GM12878 (cell line): ENCODE measurements at places on chromosomes 6 and 20.

DNA sequence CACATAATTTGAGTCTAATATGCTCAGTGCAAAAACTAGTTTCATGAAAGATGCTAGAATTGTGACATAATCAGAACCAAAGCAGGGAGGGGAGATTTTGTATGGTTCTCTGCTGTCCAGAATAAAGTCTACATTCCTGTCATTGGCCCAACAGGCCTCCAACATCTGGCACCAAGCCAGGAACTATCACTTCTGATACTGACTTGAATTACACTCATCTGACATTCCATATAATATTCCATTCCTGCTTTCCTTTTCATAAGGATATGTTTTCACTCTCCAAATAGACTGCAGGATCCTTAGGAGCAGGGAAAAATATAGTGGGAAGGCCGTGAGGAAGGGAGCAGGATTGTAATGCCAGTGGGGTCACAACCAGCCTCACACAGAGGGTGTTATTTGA lies 84.6 kb upstream of the BTN3A2 start:
- H3K4me1 ChIP-seq = no peaks in the 10 kb centered on the region; the same call in 1 of the 2 replicates
- no peak overlapping the region for H3K27ac ChIP-seq
- no peak for DNase-seq
- no peaks in the 10 kb centered on the region for H3K36me3 ChIP-seq
- H3K27me3 ChIP-seq = no peaks in the 10 kb centered on the region

- H3K4me3 ChIP-seq = no peak overlapping the region
- peaks cover 7% of the 10 kb centered on the region for H3K4me1 ChIP-seq
- no peaks in the 10 kb centered on the region for H3K36me3 ChIP-seq
- H3K27ac ChIP-seq = no peak overlapping the region
- 0 out of 2 replicates have a peak, but pooled peaks cover 2% of the 10 kb centered on the region for H3K27me3 ChIP-seq
Measured at GRCh38 chr6:1525364-1526038, 84.2 kb upstream of the FOXC1 start.

DNA sequence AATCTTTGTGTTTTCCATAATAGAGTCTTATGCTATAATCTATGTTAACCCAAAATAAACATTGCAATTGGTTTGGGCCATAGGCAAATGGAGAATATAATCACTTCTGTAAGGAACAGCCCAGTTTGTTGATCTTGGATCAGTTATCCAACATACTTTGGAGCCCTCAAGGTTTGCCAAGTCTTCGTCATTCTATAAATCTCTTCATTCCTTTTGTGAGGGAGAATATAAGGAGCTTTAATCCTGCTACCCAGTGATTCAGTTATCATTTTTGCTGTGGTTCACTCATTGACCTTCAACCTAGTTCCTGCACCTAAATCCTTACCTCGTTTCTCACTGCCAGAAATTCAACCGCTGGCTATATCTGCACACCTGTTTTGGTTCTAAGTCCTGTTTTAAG lies 500.3 kb upstream of the PTCHD4 start:
- no peak overlapping the region for H3K4me3 ChIP-seq
- no peaks in the 10 kb centered on the region for H3K4me1 ChIP-seq
- no peak overlapping the region for H3K27ac ChIP-seq
- no peak for DNase-seq

GRCh38 chr6:82507112-82507511 lies 143.5 kb downstream of the TPBG start:
- no peak overlapping the region for H3K4me3 ChIP-seq
- H3K27me3 ChIP-seq = no peaks in the 10 kb centered on the region
- H3K27ac ChIP-seq = no peak overlapping the region
- H3K4me1 ChIP-seq = no peaks in the 10 kb centered on the region
- no peaks in the 10 kb centered on the region for H3K36me3 ChIP-seq

- no peaks in the 10 kb centered on the region for H3K36me3 ChIP-seq
- H3K27me3 ChIP-seq = no peaks in the 10 kb centered on the region; the same call in 1 of the 2 replicates
- DNase-seq = no peak
- no peak overlapping the region for H3K27ac ChIP-seq
Measured at GRCh38 chr6:56346958-56347357, 99.6 kb upstream of the COL21A1 start.

- H3K4me1 ChIP-seq = no peaks in the 10 kb centered on the region
- no peak overlapping the region for H3K4me3 ChIP-seq
- H3K36me3 ChIP-seq = no peaks in the 10 kb centered on the region
- no peak for DNase-seq
- no peaks in the 10 kb centered on the region; the same call in 1 of the 2 replicates for H3K27me3 ChIP-seq
Measured at GRCh38 chr20:6868861-6869260, 101.4 kb downstream of the BMP2 start.

GRCh38 chr6:116531675-116532570 lies 13.6 kb downstream of the TRAPPC3L start:
- DNase-seq = no peak
- no peak overlapping the region for H3K27ac ChIP-seq
- no peaks in the 10 kb centered on the region for H3K36me3 ChIP-seq

DNA sequence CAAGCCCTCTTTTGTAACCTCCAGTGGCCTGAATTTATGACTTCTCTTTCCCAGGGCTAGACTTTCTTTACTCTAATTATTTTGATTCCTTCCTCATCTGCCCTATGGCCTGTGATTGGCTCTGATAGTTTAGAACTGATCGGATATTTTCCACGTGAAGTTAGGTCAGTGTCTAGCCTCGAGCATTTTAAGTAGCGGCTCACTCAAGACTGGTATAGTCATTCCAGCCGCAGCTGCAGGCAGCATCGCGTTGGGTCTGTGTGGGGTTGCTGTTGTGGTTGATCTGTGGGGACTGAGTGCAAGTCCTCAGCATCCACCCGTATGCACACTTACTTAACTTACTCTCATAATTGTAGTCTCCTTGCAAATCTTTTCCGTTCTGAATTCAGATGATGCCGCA lies 105.7 kb downstream of the SMOC2 start:
- no peaks in the 10 kb centered on the region for H3K27me3 ChIP-seq
- no peak overlapping the region for H3K4me3 ChIP-seq
- no peaks in the 10 kb centered on the region for H3K36me3 ChIP-seq

DNA sequence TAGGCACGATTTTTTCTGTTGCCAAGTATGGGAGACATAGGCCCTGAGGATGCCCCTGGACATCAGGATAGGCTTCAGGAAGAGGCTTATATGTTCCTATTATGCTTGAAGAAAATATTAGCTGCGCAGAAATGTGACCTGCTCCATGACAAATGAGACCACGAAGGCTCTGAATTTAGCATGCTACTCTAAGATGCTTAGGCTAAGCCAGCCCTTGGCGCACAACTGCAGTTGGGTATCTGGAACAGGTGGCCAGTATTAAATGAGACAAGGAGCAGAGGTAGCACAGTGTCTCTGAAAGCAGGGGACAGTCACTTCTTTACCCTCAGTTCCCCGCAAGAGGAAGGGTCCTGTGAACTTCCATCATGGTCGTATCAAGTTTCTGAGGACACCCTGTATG lies 90.0 kb downstream of the RREB1 start:
- peaks cover 16% of the 10 kb centered on the region for H3K4me1 ChIP-seq
- no peaks in the 10 kb centered on the region for H3K27me3 ChIP-seq
- H3K36me3 ChIP-seq = peaks cover 4% of the 10 kb centered on the region
- H3K4me3 ChIP-seq = no peak overlapping the region
- H3K27ac ChIP-seq = no peak overlapping the region

DNA sequence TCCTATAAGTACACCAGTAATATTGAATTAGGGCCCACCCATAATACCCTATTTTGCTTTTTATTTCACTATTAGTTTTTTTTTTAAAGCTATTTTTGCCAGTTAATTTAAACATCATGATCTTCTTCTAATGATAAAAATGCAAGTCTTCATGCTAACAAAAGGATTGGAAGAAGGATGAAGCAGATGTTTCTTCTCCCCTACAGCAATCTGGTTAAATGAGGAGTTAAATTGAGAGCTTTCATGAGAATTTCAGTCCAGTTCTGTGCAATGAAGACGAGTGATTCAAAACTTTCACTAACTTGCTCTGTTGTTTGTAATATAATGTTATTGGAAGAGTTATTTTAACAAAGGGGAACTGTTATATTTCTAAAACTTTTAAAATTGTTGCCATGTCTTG lies 3.4 kb downstream of the HMGN4 start:
- no peak for DNase-seq
- H3K27me3 ChIP-seq = no peaks in the 10 kb centered on the region
- H3K4me1 ChIP-seq = no peaks in the 10 kb centered on the region
- peaks cover 5% of the 10 kb centered on the region for H3K36me3 ChIP-seq
- no peak overlapping the region for H3K27ac ChIP-seq
- 0 out of 2 replicates have a peak overlapping the region, but pooled peaks have one; percentile 0 for H3K4me3 ChIP-seq

DNA sequence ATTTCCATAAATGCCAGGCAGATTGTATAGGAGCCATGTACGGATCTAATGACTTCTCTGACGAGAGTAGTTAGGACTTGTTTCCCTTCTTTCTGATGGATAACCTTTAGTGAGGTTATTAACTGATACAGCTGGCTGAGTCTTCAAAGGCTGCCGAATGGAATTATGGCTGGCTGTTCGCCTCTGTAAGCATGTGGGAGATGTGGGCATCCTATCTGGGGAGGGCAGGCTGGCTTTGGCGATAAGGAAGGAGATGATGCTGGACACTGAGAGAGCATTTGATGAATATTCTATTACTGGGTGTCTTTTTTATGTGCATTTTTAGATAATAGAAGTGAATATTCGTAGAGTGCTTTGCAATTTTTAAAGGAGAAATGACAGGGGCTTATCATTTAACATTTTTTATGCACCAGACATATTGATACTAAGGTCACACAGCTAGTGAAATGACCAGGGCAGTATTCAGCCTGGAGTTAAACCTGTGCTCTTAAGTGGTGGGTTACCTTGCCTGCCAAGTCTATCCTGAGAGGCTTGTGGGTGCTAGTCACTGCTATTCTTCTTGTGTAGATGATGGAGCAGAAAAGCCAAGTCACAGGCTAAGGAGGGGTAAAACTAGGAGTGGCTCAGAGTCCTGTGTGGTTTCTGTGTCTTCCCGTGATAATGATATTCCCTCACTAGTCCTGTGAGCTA lies 3.1 kb downstream of the PBOV1 start:
- H3K4me3 ChIP-seq = no peak overlapping the region
- DNase-seq = no peak
- no peaks in the 10 kb centered on the region for H3K4me1 ChIP-seq
- no peaks in the 10 kb centered on the region; the same call in 1 of the 2 replicates for H3K27me3 ChIP-seq
- no peak overlapping the region for H3K27ac ChIP-seq
- H3K36me3 ChIP-seq = no peaks in the 10 kb centered on the region

DNA sequence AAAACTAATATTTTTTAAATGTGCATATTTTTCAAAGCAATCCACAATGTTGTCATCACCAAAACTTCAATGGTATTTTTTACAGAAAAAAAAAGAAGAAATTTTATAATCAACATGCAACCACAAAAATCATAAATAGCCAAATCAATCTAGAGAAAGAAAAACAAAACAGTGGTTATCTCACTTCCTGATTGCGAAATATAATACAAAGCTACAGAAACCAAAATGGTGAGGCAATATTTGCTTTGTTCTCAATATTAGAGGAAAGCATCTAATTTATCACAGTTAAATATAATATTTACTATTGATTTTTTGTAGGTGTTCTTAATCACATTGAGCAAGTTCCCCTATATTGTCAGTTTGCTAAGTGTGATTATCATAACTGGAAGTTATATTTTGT lies 720.7 kb upstream of the ADGRB3 start:
- no peaks in the 10 kb centered on the region for H3K36me3 ChIP-seq
- no peak overlapping the region for H3K27ac ChIP-seq
- no peak overlapping the region for H3K4me3 ChIP-seq
- no peaks in the 10 kb centered on the region for H3K27me3 ChIP-seq
- H3K4me1 ChIP-seq = no peaks in the 10 kb centered on the region

DNA sequence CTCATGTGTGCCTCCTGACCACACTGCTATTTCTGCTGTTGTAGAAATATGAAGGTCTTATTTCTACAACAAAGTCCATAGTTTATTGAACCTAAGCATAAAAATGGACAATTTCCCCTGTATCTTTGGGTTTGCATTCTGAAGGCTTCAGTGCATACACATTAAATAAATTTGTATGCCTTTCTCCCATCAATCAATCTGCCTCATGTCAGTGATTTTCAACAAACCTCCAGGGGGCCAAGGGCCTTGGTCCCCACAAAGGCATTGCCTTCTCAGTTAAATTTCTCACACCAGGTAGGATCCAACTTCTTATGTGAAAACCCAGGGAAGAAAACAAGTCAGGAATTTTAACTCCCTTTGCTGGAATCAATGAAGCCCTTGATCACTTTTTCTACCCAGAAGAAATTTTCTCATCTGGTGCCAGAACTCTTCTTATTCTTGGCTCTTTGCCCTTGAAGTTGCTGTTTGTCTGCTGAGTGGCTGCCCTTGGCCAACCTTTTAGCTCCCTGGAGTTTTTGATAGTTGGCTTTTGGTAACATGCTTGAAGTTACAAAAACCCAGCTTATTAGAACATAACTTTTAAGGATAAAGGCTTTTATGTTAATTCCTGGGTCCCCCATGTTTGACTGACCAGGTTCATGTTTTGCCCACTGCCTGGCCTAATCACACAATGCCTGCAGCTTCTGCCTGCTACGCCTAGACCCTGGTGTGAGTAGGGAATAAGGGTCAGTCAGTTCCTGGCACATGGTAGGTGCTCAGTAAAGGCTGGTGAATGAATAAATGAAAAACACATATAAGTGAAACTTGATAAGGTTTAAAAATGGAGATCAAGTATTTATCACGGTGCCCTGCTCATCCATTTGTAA lies 37.0 kb downstream of the SHLD1 start:
- H3K36me3 ChIP-seq = peaks cover 3% of the 10 kb centered on the region
- no peak for DNase-seq
- no peak overlapping the region for H3K4me3 ChIP-seq
- H3K27me3 ChIP-seq = no peaks in the 10 kb centered on the region
- no peaks in the 10 kb centered on the region for H3K4me1 ChIP-seq

DNA sequence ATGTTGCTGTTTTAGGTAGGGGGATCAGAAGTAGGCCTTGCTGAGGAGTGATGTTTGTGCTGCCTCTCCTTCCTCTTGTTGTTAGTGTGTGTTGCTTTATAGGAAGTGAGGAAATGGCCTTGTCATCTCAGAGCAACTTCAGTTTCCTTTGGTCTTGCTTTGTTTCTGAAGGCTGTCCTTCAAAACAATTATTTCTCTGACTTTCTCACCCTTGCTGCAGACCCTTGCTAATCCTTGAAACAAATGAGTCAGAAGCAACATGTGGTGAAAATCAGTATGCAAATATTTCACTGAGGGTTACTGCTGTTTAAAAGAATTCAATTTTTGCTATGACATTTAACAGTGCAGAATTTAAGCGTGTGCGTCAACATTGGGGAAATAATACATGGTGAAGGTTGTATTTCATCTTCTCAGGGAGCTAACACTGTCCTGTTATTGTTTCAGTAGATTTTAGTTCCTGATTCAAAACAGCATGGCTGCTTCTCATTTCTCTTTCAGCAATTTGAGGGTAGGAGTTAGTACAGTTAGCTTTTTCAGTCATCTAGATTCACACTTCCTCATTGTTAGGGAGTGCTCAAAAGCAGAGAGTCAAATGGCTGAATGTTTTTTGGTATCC lies 13.8 kb downstream of the RNF144B start:
- H3K27ac ChIP-seq = peak overlapping the region; percentile 68
- H3K4me3 ChIP-seq = peak overlapping the region; percentile 13; the same call in 1 of the 2 replicates
- peak; percentile 53 for DNase-seq
- H3K36me3 ChIP-seq = no peaks in the 10 kb centered on the region
- peaks cover 10% of the 10 kb centered on the region for H3K4me1 ChIP-seq

DNA sequence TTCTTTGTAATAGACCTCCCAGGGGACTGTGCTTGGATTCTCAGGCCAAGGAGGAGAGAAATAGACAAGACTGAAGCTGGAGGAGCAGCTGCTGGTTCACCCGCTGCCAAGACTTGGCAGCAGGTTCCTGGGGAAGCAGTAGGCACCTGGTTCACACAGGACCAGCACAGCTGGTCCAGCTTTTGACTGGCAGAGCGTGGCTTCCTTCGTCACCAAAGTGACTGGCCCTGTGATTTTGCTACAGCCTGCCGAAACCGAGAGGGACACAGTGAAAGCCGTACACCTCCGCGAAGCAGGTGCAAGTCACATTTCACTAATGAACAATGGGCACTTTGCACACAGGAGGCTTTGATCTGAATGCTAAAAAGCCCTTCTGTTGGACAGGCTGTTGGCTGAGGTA lies 199.0 kb downstream of the RNF144B start:
- H3K4me1 ChIP-seq = no peaks in the 10 kb centered on the region
- no peak overlapping the region for H3K4me3 ChIP-seq
- H3K36me3 ChIP-seq = no peaks in the 10 kb centered on the region
- H3K27ac ChIP-seq = no peak overlapping the region
